GM23248 (cell line): ENCODE measurements at places on chromosomes 7 and 10.

DNA sequence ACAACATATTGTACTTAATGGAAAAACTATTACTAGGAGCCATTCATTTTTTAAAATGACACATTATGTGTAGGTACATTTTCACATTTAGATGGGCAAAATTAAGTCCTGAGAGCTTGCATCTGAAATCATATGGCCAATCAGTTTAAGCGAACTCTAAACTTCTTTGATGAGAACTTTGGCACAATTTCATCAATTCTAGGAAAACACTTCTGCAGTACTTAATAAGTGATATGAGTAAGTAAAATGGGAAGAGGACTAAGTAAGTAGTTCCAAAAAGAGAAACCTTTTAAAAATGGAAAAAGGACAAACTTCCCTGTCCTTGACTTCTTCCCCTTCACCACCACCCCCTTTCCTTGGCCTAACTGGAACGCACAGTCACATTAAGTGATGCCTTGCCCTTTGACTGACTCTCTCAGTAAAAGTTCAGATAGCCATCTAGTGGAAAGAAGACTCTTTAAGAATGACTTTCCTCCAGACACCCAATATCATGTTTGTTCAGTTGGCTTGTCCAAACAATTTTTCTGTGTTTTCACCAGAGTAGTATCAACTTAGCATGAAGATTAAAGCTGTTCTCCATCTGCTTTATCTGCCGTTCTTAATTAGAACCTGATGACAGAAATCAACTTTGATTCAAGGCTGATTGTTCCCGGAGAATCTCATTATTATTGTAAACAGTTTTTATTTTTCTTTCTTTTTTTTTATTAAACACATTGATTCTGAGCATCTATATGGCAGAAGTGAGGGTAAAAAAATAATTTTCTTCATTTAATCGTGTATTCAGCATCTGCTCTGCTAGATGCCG lies 45.1 kb downstream of the CNNM2 start:
- no peak for DNase-seq

DNA sequence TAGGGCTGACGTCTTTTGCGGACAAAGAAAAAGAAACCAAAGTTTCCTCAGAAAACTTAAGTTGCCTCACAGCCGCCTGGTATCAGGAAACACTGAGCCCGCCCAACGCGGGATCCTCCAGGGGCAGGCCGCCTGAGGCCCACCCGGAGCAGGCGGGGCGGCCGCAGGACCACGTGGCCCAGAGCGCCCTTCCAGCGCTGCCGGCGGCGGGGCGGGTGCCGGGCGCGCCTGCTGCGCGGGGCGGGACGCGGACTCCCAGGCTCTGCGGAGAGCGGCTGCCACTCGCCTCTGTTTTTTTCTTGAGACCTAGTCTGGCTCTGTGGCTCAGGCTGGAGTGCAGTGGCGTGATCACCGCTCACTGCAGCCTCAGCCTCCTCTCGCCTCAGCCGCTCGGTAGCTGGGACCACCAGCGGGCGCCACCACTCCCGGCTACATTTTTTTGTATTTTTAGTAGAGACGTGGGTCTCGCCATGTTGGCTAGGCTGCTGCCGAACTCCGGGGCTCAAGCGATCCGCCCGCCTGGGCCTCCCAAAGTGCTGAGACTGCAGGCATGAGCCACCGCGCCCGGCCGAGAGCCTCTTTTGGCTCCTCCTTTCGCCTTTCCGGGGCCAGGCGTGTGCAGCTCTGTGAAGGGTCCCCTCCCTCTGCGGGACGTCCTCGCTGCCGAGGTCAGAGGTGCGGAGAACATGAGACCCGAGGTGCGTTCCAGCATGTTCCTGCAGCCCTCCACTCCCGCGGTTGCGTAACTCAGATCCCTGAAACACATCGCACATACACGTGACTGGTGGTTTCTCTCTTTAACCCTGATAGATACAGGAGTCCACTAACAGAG lies 11.6 kb upstream of the HNRNPF start:
- DNase-seq: peak; percentile 93

GRCh38 chr10:23111517-23112286 lies 16.3 kb downstream of the MSRB2 start:
- DNase-seq: no peak

DNA sequence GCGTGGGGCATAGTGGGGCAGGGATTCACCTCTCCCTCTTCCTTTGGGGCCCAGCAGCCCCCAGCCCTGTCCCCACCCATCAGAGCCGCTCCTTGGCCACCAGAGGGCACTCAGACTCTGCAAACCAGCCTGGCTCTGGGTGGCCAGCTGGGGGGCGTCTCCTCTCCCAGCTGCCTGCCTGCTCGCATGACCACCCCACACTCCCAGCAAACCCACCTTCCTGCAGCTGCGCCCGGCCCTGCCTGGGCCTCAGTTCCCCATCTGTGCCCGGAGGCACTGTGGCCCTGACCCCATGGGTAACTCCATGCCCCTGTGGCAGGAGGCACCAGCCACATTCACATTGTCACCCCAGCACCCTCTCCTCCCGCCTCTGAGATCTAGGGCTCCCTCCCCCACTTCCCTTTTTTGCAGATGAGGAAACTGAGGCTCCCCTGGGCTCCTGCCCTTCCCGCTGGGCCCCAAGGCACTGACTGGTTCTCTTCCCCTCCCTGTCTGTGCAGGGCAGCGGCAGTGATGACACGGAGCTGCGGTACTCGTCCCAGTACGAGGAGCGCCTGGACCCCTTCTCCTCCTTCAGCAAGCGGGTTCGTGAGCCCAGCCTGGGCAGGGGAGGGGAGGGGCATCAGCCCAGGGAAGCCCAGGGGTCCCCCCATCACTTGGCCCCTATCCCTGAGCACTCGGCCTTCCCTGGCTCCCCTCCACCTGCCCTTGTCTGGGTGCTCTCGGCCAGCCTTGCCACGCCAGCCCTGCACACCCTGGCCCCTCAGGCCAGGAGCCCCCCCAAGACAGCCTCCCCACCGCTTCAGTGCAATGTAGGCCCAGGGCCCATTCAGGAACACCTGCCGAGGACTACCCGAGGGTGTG lies 6.9 kb upstream of the SH2B2 start:
- DNase-seq: peak; percentile 57

- DNase-seq: no peak
Observed at GRCh38 chr7:96080027-96080426, 241.9 kb downstream of the SLC25A13 start.

GRCh38 chr10:129191797-129192196 lies 275.2 kb upstream of the MGMT start:
- DNase-seq: no peak

DNA sequence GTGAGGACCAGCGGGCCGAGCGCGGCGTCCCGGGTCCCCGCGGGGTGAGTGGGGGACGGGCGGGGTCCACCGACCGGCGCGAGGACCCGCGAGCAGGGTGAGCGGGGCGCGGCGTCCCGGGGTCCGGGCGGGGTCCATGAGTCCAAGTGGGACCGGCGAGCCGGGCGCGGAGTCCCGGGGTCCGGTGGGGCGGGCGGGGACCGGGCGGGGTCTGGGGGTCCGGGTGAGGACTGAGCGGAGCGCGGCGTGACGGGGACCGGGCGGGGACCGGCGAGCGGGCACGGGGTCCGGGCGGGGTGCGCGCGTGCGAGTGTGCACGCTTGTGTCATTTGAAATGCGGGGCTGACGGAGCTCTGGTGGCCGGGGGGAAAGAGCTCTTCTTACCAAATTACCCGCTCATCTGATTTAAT lies 765 bp downstream of the CELF2 start:
- peak; percentile 31 for DNase-seq

GRCh38 chr10:121338206-121338980 lies 259.9 kb downstream of the FGFR2 start:
- DNase-seq: no peak

- no peak for DNase-seq
Observed at GRCh38 chr10:77253147-77253545, 384.5 kb downstream of the KCNMA1 start.

- DNase-seq: peak; percentile 77
Observed at GRCh38 chr7:131110297-131111080, 217.2 kb upstream of the MKLN1 start.

DNA sequence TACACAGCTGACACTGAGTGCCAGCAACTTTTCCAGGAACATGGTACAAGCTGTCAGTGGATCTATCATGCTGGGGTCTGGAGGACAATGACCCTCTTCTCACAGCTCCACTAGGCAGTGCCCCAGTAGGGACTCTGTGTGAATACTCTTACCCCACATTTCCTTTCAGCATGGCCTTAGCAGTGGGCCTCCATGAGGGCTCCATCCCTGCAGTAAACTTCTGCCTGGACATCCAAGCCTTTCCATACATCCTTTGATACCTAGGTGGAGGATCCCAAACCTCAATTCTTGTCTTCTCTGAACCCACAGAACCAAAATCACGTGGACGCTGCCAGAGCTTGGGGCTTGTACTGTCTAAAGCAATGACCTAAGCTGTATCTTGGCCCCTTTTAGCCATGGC lies 116.8 kb downstream of the IQUB start:
- DNase-seq: no peak
